ENCODE measurements at places on chromosomes 13 and 19.

GRCh38 chr13:112928972-112929782 lies 39.8 kb upstream of the MCF2L start:
- no peak for DNase-seq

DNA sequence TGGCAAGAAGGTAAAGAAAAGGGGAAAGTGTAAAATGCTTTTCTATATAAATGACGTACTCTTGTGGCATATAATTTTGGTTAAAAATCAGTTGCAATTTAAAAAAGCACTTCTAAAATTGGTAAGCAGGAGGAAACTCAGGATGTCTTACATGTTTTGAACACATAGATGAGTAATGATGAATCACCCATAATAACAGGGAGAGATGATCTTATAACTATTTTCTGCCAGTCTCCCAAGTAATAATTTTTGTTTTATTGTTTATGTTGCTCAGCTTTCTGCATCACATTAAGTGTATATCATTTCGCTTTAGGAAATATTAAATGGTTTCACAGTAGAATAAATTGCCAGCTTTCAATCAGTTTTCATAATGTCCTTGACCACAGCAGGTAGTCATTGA lies 1430.7 kb upstream of the PCDH20 start:
- no peak for DNase-seq

- DNase-seq: no peak
Observed at GRCh38 chr19:3784607-3785450, 1.4 kb downstream of the MATK start.

- DNase-seq: no peak
Observed at GRCh38 chr13:21537105-21537504, 66.9 kb downstream of the MICU2 start.

- DNase-seq: peak; percentile 85
Observed at GRCh38 chr19:18894254-18895037, 1.5 kb downstream of the CERS1 start.

GRCh38 chr19:37718304-37718703 lies 1.3 kb downstream of the ZNF607 start:
- DNase-seq: no peak

DNA sequence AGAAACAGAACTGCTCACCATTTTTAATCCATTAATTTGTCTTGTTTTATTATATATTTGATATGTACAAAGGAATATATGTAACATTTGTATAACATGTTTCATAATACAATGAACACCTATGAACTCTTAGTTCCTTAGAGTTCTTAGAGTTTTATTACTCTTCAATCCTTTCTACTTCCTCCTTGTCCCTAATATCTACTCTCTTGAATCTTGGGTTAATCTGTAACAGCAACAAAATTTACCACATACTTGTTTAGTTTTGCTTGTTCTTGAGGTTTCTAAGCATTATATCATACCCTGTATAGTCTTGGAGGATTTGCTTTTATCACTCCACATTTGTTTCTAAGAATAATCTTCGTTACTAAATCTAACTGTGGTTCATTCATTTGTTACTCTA lies 151.4 kb downstream of the PDS5B start:
- no peak for DNase-seq

- DNase-seq: no peak
Observed at GRCh38 chr19:44613295-44614178, at the start of gene IGSF23. Gene IGSF23 (plus strand): TSS chr19:44613563. CDS start chr19:44613646, 83 bp downstream.

GRCh38 chr13:99741960-99742359 lies 229.6 kb downstream of the ZIC5 start:
- DNase-seq: no peak

- DNase-seq: no peak
Observed at GRCh38 chr19:29411113-29411581, 114.6 kb upstream of the VSTM2B start.

- no peak for DNase-seq
Observed at GRCh38 chr19:55048446-55048845, 10.4 kb upstream of the GP6 start.

- DNase-seq: no peak
Observed at GRCh38 chr13:96018135-96018534, 35.1 kb downstream of the UGGT2 start.

DNA sequence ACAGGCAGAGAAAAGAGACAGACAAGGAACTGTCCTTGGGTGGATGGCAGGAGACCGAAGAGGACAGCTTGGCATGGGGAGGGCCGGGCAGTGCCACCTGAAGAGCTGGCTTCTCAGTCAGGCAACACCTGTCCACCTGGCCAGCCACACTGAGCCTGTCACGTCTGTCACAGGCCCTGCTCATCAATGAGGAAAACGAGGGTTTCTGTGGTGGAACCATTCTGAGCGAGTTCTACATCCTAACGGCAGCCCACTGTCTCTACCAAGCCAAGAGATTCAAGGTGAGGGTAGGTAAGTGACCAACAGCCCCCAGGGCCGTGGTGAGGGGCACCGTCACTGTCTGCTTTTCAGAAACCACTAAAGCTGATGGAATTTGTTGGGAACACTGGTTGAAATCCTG lies 11.2 kb upstream of the PROZ start:
- DNase-seq: no peak

DNA sequence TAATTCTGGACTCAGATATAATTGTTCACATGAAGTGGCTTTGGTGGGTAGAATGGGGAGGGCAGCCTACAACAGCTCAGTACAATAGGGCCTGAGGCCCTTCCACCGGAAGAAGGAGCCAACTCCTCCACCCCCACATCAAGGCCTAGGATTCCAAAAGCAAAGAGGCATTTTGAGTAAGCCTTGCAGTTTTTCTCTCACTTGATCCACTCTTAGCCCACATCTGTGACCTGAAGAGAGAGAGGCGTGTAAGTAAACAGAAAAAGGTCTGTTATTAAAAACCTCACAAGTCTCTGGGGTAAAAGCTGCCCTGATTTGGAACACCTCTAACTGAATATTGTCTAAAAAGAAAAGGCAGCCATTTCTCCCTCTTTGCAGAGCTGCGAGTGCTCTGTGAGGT lies 214.1 kb upstream of the KL start:
- DNase-seq: no peak

GRCh38 chr19:46475986-46476385 lies 4.6 kb upstream of the PNMA8A start:
- no peak for DNase-seq

GRCh38 chr19:42440357-42441048 lies 2.2 kb downstream of the CXCL17 start:
- DNase-seq: no peak

- no peak for DNase-seq
Observed at GRCh38 chr13:45747071-45747470, 45.0 kb downstream of the CBY2 start.

- no peak for DNase-seq
Observed at GRCh38 chr13:113905018-113905417, 41.1 kb upstream of the GAS6 start.

- no peak for DNase-seq
Observed at GRCh38 chr13:80224468-80224867, 116.5 kb downstream of the SPRY2 start.

DNA sequence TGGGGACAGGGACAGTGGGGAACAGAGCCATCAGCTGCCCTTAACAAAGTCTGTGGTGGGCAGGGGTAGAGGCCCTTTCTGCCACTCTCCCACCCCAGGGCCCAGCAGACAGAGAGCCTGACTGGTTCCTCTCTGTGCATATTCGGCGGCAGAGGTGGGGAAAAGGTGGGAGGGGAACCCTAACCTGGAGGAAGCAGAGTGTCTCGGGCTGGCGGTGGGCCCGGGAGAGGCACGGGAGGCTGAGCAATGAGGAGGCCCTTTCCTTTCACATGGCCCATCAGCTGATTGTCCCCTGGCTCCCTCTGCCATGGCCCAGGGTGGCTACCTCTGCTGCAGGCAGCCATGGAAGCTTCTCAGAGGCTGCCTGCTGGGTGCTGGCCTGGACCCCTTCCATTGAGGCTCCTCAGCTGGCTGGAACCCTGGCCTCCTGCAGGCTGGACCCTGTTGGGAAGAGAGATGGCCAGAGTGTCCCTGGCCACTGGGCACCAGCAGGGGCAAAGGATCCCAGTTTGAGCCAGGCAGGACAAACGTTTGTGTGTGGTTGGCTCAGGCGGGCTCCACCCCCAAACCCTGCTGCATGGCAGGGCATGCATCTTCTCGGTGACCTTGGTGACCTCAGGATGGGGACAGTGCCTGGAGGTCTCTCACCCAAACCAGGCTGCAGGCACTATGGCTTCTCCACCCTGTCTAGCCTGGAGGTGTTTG lies 202.8 kb upstream of the ZNF536 start:
- no peak for DNase-seq

DNA sequence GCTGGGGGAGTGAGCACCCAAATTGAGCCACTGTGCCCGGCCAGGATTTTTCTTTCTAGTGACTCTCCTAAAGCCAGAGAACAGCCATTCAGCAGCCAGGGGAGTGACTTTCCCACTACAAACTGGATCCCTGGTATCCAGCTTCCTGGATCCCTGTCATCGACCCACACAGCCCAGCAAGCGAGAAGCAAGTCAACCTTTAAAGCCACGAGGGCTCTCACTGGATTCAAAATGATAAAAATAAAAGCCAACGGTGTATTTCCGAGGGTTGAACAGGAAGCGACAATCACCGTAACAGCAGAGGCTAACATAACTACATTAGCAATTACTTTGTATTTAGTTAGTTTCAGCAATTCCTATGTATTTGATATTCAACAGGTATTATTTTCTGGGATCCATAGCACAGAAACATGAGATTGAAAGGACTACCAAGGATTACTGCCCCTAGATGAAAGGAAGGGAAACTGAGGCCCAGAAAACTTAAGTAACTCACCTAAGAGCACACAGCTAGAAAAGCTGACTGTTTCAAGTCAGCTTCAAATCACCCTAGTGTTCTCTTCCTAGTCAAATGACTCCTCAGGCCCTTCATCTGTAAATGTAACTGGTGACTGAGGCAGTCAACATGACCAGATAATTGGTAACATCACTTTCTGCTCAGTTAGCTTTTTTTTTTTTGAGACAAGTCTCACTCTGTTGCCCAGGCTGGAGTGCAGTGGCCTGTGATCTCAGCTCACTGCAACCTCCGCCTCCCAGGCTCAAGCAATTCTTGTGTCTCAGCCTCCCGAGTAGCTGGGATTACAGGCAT lies 2.7 kb downstream of the RFX1 start:
- DNase-seq: no peak

- DNase-seq: no peak
Observed at GRCh38 chr13:73040968-73041596, 17.7 kb upstream of the KLF5 start.

DNA sequence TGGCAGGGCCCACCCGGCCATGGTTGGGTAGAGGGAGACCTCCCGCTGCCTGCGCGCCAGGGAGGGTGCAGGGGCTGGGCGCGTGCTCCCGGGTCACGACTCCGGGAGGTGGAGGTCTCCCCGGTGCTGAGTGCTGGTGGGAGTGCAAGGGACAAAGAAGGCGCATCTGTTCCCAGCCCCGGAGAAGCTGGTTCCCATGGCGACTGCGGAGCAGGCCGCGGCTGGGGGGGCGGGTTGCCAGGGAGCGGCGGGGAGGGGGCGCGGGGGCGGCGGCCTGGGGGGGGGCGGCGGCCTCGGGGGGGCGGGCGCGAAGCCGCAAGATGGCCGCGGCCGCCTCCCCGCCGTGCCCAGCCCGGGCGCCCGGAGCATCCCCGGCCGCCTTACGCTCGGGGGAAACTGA lies 1.2 kb downstream of the CBARP start:
- peak; percentile 60 for DNase-seq

- DNase-seq: no peak
Observed at GRCh38 chr19:32702010-32702409, 10.4 kb downstream of the NUDT19 start.

GRCh38 chr19:43623889-43624670 lies 4.7 kb upstream of the ZNF428 start:
- no peak for DNase-seq

- no peak for DNase-seq
Observed at GRCh38 chr13:36839981-36840380, 21.0 kb downstream of the RFXAP start.
